ENCODE measurements at places on chromosomes 4 and X.

GRCh38 chrX:24264383-24264782 is 49.5 kb downstream of the SUPT20HL2 start:
- DNase-seq = no peak

- DNase-seq = no peak
Observed at GRCh38 chrX:72276478-72276953, 532 bp downstream of the RPS4X start.

DNA sequence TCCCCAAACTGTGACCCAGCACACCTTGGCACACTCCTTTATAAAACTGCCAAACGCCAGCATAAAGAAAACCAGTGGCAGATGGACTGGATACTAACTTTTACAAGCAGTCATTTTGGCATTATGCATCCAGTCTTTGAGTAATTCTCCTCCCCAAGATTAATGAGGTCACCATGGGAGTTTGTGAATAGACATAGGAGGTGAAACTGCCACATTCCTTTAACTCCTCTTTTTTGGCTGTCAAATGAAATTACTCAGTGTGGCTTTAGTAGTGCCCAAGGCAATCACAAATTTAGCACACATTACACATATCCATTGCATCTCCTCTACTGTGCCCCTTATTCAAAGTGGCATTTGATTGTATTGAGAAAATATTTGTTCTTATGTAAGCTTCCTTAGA is 315.3 kb upstream of the FGF13 start:
- DNase-seq = no peak

DNA sequence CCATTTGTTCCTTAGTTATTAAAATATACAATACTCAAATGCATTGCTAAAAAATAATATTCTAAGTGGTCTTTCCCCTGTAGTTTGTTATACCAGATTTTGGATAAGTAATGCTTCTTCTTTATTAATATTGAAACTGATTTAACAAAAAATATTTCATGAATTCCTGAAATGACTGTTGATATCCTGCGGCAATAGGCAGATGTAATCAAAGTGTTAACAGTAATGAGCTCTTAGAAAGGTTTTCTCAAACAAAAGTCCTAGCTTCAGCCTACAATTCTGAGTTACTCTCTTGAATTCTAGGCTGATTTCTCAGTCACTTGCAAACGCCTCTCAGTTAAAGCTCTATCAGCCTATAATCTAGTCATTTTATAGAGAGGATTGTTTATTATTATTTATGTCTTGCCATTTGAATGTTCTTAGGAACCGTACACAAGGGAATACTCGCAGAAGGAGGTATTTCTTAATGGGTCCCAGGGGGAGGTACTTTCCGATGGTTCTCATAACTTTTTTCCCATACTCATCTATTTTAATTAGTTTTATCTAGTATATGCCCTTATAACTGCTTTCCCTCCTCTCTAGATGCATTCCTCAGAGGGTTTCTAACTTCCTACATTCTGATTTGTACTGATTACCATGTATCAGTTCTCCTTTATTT is 96.8 kb downstream of the FNIP2 start:
- DNase-seq = no peak

- DNase-seq = no peak
Observed at GRCh38 chrX:111641969-111642368, 39.0 kb upstream of the ALG13 start.

DNA sequence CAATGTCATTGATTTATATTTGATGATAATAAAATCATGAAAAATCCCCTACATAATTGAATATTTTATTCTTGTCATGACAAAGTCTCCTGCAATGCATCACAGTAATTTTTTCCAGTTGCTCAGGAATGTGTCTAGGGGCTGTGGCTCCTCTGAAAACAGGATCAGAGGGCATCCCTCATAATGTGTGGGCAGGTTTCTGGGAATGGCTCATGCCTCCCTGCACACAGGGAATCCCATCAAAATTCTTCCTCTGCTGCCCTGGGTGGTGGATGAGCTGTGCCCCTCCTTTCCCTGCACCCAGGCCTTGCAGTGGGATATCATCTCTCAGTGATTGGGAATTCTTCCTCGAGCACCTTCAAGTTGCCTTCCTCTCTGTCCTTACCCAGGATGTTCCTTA is 20.4 kb upstream of the PUDP start:
- no peak for DNase-seq

GRCh38 chrX:104310090-104310489 is 55.4 kb upstream of the ESX1 start:
- DNase-seq = peak; percentile 17

DNA sequence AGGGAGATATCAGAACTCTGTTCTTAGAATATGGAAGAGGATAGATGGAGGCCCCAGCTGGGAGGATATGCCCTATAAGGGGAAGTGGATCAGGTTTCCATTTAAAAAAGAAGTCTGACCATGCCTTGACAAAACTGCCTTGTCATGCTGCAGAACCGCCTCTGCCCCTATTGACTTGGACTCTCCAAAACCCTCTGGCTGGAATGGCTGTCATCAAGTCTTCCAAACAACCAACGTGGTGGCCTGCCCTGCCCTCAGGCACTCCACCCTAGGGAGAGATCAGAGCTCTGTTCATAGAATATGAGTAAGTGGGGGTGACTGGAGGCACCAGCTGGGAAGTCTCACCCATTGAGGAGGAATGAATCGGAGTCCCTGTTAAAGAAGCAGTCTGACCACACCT is 114.9 kb downstream of the VSIG4 start:
- no peak for DNase-seq

- DNase-seq = no peak
Observed at GRCh38 chr4:156969101-156969500, 2.5 kb downstream of the PDGFC start.

DNA sequence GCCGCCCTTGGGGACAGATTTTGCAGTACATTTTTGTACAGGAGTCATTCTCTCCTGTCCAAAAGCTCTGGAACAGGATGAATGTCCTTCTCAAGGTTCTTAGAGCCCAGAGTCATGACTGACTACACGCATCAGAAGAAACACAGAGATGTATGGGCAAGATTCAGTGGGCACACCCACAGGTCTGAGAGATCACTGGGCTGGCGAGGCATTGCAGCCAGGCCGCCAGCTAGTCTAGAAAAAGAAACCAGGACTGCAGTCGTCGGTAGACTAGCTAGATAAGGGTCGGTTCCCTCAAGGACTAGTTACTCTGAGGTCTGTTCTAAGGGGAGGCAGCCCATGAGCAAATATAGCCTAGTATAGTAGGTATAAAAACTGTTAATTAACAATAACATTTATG is 19.8 kb downstream of the GBA3 start:
- no peak for DNase-seq

DNA sequence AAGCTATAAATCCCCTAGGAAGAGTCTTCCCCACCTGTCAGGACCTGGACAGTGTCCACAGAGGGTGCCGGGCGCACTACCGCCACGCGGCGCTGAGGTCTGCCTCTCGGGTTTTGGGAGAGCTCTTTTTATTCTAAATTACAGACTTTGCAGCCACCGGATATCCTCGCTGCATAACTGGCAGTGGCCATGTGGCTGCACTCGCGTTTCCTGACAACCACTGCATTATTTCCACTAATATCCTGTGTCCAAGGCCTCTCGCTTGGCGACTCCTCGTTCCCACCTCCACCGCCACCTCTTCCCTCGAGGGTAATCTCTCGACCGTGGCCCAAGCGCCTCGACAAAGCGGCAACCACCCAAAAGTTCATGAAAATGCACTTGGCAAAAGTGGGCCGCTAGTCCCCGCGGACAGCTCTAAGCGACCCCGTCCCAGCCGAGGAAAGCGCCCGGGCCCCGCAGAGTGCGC is 512 bp upstream of the TMEM131L start:
- DNase-seq = peak; percentile 89

DNA sequence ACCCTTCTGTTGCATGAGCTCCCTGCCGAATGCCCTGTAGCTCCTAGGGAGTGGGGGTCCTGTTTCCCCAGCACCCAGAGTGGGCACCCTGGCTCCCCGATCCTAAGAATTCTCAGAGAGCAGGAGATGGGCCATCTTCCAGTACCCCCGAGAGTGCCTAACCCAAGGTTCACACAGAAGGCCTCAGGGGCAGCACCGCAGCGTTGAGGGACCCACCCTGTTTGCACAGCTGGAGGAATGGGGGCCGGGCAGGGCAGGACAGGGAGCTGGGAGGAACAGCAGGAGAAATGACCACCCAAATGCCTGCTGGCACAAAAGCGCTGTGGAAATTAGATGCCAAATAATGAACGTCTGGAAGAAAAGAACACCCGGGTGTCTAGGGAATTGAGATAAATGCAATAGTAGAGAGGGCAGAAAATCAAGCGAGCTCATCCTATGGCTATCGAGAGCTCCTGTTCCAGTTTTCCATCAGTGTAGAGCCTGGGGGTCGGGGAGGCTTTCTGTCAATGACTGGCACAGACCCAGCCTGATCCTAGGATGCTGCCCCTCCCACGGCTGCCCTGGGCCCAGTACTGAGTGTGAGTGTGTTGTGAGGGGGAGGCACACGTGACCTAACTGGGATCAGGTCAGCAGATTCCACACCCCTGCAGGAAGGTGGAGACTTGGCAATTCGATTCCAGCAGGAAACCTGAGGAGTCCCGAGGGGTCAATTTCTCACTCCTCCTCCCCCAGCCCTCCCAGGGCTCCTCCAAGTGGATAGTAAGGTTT is 25.7 kb downstream of the SEPTIN6 start:
- peak; percentile 39 for DNase-seq

Measured in right kidney (tissue), 9 donors.